ENCODE measurements at places on chromosomes 16 and 17.

GRCh38 chr17:75549246-75550138, 24.0 kb downstream of the LLGL2 start:
- no peak for DNase-seq

- no peak for DNase-seq
Measured at GRCh38 chr16:21097151-21097550, 53.5 kb downstream of the DNAH3 start.

- DNase-seq = no peak
Measured at GRCh38 chr16:48236286-48236685, 7.8 kb upstream of the LONP2 start.

- no peak for DNase-seq
Measured at GRCh38 chr17:9968881-9969280, 63.8 kb upstream of the RCVRN start.

DNA sequence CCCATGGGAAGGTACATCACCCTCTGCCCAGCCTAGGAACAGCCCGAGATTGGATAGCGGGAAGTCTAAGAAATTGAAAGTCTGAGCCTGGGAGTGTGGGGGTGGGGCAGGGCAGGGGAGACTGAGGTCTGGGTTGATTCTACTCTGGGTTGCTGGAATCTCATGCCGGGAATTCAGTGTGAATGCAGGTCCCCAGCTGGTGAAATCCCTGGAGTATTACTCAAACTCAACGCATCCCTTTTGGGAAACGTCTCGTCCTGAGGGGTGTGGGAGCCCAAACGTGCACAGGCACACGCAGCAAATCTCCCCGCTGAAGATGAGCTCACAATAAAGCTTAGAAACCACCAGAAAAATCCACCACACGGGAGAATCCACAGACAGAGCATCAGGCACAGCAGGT, 55.4 kb downstream of the SOCS1 start:
- DNase-seq = no peak

- no peak for DNase-seq
Measured at GRCh38 chr17:32688221-32688620, 188.7 kb downstream of the MYO1D start.

GRCh38 chr16:58862334-58863021, 128.4 kb upstream of the GOT2 start:
- no peak for DNase-seq

DNA sequence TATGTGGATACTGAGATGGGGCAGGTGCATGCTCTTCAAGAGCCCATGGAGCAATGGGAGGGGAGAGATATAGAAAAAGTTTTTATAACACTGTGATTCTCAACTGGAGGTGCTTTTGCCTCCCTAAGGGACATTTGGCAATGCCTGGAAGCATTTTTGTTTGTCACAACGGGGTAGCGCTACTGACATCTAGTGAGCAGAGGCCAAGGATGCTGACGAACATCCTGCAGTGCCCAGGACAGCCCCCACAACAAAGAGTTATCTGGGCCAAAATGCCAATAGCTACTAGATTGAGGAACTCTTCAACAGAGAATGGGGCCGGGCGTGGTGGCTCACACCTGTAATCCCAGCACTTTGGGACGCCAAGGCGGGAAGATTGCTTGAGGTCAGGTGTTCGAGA, 67.2 kb upstream of the CLEC3A start:
- DNase-seq = no peak

DNA sequence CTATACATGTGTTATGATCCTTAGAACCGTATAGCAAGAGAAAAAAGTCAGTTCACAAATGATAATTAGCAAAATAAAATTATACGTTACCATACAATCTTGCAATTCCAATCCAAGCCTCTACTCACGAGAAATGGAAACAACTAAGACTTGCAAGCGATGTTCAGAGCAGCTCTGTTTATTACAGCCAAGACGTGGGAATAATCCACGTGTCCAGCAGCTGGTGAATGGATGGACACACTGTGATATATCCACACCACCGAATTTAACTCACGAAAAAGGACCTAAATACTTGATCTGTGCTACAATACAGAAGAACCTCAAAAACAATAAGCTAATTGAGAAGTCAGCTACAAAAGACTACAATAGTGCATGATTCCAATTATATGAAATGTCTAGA, 88.1 kb downstream of the ADCY9 start:
- DNase-seq = no peak

GRCh38 chr16:86868786-86869185, 290.4 kb downstream of the FOXL1 start:
- DNase-seq = no peak

GRCh38 chr17:12328204-12328603, 307.5 kb downstream of the MAP2K4 start:
- DNase-seq = no peak

DNA sequence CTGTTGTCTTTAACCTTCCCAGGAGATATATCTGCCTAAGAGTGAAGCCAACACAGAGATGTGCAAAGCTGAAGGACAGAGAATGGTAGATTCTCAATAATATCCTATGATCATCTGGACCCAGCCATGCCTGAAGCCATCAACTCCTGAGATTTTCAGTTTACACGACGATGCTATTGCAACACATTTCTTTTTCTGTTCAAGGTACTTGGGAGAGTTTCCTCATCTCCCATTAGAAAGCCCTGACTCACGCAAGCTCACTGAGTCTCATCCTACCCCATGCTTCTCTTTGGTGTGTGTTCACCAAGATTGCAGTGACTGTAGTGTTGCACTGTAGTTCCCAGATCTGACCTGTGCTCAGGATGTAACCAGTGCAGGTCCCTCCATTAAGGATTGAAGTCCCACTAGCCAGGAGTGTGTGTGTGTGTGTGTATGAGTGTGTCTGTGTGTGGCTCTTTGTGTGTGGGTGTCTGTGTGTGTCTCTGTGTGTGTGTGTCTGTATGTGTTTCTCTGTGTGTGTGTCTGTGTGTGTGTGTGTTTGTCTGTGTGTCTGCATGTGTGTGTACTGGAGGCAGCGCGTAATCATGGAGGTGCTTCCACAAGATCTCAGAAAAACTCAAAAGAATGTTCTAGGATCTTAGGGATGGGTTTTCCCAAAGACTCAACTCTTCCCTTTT, 15.5 kb downstream of the CES1 start:
- no peak for DNase-seq

GRCh38 chr16:52958951-52959350, 93.7 kb downstream of the CHD9NB start:
- DNase-seq = no peak

DNA sequence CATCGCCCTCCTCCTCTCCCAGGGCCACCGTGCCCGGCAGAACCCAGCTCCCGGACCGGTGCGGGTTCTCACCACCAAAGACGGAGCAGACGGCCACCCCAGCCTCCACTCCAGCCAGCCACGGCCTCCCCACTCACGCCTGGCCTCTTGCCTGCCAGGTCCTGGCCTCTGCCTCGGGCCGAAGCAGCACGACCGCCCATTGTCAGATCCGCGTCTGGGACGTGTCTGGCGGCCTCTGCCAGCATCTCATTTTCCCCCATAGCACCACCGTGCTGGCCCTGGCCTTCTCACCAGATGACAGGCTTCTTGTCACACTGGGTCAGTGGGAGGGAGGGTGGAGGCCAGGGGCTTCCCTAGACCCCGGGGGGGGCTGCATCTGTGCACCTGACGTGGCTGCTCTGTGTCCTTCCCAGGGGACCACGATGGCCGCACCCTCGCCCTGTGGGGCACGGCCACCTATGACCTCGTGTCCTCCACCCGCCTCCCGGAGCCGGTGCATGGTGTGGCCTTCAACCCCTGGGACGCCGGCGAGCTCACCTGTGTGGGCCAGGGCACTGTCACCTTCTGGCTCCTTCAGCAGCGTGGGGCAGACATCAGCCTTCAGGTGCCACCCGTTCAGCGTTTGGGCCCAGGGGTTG, 6.6 kb upstream of the RHOT2 start:
- DNase-seq = no peak

- DNase-seq = no peak
Measured at GRCh38 chr17:63998721-63999679, 849 bp downstream of the PRR29 start.

GRCh38 chr17:4269915-4270314, 6.1 kb upstream of the ANKFY1 start:
- DNase-seq = no peak

DNA sequence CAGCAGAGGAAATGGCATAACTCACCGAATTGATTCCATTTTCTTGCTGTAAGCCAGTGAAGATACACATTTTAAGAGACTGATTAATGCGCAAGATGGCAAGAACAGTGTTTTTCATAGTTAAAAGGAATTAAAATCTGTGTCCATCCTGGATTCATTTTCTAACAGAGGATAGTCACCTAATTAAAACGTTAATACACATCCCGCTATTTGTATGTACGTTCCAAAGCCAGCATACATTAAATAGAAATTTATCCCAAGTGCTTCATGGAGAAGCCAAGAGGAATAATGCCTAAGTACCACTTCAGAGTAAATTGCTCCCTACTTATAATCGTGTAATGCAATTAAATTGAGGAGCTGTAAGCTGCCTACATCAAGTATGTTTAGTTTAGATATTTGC, 49.9 kb downstream of the RBFOX1 start:
- DNase-seq = no peak

GRCh38 chr17:62994931-62995330, 28.9 kb downstream of the TANC2 start:
- no peak for DNase-seq

DNA sequence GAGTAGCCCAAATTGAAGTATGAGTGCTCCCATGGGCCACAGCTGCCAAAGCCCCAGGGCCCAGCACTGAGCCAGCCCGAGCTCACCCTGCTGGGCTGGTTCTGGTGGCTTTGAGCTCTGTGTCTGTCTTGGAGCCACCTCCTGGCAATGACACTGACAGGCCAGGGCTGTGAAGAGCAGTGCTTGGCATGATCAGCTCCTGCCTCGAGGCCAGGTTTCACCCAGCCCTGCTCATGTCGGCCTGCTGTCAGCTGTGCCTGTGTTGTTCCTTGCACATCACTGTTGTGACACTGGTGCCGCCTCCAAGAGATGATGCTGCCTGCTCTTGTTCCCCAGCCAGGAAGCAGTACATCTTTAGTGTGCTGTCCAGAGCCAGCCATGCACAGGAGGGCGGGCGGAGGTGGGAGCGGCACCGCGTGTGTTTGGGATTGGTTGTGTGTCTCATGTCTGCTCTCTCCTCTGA, 26.0 kb downstream of the PLD6 start:
- no peak for DNase-seq

DNA sequence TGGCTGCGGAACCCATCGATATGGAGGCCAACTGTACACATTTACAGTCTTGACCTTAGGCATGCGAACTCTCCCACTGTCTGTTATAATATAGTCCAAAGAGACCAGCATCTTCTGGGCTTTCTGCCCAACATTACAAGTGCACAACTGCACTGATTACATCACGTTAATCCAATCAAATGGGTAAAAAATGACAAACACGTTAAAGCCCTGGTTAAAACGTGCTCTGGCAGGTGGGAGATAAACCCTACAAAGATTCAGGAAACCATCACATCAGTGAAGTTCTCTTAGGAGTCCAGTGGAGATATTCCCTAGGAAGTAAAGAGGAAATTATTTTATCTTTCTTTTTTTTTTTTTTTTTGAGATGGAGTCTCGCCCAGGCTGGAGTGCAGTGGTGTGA, 23.7 kb upstream of the XYLT2 start:
- DNase-seq = no peak

DNA sequence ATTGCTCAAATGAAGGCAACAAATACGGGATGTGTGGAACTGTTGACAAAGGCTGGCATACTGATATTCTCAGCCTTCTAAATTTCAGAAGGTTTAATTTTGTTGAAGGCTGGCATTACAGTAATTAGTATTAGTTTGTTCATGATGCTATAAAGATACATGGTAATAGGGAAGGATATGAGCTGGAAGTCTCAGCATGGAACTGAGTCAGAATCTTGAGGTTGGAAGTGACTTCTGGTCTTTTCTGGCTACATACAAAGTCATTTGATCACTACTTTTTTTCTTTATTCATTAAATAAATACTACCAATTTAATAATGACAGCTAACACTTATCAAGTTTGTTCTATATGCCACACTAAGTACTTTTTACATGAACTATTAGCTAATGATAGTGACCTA, 22.6 kb downstream of the RABEP1 start:
- peak; percentile 59 for DNase-seq

GRCh38 chr17:82127704-82128103, 29.7 kb upstream of the FASN start:
- no peak for DNase-seq

GRCh38 chr16:24810951-24811843, 34.6 kb upstream of the SLC5A11 start:
- no peak for DNase-seq

- DNase-seq = no peak
Measured at GRCh38 chr16:85445064-85445778, 167.9 kb upstream of the GSE1 start.

DNA sequence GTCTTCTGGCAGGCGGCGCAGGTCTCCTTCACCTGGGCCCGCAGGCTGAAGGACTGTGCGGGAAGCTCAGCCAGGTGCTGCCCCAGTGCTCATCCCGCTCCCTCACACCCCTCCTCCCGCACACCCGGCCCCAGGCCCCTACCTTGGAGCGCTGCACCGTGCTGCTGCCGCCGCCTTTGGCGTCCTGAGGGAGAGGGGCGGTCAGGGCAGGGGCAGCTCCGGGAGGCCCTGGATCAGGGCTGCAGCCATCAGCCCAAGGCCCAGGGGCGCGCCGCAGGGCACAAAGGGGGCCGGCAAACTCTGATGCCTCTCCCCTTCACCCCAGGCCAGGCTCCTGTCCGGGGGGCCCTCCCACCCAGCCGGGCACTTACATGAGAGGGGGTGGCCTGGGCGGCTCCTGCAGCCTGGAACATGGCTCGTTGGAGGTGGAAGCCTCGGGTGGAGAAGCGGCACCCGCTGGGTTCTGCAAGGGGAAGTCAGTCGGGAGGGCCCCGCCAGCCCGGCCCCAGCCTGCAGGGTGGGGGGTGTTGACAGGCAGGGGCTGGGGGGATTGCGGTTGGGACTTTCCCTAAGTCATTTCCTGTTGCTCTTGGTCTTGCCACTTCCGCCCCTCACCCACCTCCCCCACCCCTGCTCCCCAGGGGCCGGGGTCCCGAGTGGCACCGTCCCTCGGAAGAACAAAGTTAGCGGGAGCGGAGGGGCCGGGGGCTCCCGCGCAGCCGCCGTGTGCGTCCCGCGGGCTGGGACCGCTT, 863 bp downstream of the LIMD2 start:
- DNase-seq = peak; percentile 59

- no peak for DNase-seq
Measured at GRCh38 chr17:58172369-58173071, 5.7 kb downstream of the OR4D2 start.

GRCh38 chr17:82698974-82699442, 510 bp upstream of the RAB40B start:
- DNase-seq = no peak

- DNase-seq = no peak
Measured at GRCh38 chr16:69852815-69853214, 90.7 kb downstream of the WWP2 start.

GRCh38 chr17:64261417-64262145, 1.5 kb downstream of the TEX2 start:
- no peak for DNase-seq

- peak; percentile 74 for DNase-seq
Measured at GRCh38 chr16:85303354-85303883, 191.1 kb upstream of the CIBAR2 start.
